ENCODE measurements at places on chromosomes 5 and 9.

DNA sequence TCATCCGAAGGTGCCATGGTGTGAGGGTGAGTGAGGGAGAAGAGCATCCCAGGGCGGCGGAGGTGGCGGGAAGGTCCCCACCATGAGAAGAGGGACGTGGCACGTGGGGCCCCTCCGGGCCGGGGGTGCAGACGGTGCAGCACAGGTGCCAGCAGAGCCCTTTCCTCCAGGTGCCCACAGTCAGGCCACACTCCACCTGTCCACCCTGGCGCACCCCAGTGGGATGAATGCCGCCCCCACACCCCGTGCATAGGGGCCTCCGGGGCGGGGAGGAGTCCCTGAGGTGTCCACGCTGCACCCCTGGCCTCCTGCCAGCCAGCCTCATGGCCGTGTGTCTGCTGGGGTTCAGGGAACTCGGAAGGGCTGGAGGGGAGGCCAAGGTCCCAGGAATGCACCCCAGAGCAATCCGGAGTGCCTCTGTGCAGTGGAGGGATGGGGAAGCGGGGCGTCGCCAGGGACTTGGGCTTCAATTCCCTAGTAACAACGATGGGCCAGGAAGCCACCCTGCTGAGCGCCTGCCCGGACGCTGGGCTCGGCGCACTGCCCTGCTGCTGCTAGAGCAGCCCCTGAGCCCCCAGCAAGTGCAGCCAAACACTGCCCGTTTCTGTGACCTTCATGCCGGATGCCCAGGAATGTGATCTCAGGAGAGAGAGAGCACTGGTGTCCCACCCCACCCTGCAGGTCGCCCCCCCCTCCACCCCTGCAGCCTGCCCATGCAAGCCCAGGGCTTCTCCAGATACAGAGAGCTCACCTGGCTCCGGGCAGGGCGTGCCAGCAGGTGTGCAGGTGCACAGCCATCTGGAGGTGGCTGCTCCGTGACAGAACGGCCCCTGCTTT is 8.8 kb upstream of the NACC2 start:
- no peak for DNase-seq

DNA sequence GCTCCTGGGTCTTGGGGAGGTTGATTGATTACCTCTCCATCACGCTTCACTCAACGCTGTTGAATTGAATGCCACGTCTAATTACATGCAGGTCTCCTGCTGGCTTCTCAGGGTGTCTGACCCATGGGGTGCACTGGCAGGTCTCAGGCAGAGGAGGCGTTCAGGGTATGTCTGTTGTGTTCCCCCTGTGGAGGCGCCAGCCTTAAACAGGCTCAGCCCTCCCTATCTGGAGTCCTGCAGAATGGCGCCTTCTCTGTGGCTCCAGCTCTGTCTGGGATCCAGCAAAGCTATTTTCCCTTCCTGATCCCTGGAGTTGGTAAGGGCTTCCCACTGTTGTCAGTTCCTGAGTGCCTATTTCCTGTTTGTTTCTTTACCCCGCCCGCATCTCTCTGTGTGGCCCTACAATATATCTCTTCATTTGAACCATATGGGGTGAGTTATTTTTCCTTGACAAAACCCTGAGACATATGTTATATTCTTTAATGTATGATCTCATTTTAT is 150.0 kb downstream of the NTRK2 start:
- DNase-seq: no peak

- no peak for DNase-seq
Measured at GRCh38 chr9:70117835-70118319, 74.2 kb downstream of the MAMDC2 start.

GRCh38 chr5:171311322-171312077 is 2.5 kb downstream of the TLX3 start:
- DNase-seq: peak; percentile 32

DNA sequence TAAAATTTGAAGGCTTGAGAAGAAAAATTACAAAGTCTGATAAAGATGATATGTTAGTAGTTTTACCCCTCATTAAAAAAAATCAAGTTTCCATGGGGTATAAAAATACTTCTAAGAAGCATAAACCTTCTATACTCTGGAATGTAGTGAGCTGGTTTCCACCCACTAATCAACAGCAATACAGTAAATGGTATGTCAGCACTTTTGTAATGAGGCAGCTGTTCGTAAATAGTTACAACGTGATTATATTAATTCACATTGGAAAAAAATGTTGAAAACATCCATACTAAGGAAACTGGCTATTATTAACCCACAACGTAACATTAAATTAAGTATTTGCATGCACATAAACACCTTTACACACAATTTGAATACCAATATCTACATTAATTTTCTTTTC is 283.1 kb upstream of the FAM174A start:
- no peak for DNase-seq
